Astrocyte (in vitro differentiated cells and primary cell): ENCODE measurements at places on chromosomes 6 and 20. TPM values are rescaled to one million over a fixed set of nuclear protein-coding genes. Genes with fewer than 3 reads are reported as not detected.

- no peak for DNase-seq
Observed at GRCh38 chr6:13296536-13296997, 31.8 kb downstream of the TBC1D7 start.

DNA sequence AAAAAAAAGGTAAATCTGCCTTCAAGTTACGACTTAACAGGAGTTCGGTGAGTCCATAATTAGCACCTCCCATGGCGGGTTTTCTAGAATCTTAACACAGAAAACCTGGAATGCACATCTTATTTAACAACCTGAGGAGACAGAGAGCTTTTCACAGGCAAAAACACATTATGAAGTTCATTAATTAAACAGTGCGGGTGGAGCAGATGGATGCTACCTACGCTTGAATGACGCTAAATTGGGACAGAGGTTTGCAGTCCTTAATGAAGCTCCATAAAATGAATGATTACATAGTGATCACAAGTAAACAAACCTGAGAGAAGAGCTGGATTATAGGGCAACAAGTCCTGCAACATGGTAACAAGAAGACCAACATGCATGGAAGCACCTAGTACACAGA, 81.0 kb downstream of the INSM1 start:
- DNase-seq: no peak

SPATS1 gene
- total RNA-seq: not detected in 2 replicates

PRKN gene
- 1.3 and 1.5 TPM in 2 replicates for total RNA-seq

SIRPG gene
- not detected in 2 replicates for total RNA-seq

DNA sequence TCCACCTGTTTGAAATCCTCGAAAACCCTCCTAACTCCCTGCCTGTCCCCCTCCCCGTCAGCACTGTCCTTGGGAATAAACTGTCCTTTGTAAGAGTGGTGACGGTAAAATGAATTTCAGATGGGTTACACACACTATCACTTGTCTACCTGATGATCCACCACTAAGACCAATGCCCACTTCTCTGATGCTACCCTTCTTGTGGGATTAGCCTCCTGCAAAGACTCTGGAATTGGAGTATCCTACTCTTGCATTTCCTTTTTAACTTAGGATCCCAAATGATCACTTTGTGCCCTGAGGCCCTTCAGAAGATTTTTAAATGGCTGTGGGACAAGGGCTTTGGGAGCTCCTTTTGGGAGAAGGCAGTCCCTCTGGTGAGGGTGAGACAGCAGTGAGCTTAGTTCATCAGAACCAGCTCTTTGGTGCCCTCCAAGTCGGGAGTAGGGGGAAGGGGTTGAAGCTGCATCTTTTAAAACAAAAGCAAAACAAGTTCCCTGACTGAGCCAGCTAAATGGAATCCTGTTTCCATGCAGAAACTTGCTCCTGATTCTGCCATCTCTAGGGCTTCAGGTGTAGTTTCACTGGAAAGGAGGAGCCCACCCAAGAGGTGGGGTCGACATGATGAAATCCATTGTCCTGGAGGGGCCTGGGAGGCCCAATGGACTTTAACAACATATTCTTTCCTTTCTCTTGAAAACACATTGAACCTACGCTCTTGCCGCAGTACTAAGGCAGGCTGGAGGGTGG, 86.5 kb downstream of the ASXL1 start:
- no peak for DNase-seq

MYBL2 gene
- 3.0 and 6.2 TPM in 2 replicates for total RNA-seq

FAM209B gene
- 0.60 TPM in 1 of 2 replicates, not detected in the other for total RNA-seq

DNA sequence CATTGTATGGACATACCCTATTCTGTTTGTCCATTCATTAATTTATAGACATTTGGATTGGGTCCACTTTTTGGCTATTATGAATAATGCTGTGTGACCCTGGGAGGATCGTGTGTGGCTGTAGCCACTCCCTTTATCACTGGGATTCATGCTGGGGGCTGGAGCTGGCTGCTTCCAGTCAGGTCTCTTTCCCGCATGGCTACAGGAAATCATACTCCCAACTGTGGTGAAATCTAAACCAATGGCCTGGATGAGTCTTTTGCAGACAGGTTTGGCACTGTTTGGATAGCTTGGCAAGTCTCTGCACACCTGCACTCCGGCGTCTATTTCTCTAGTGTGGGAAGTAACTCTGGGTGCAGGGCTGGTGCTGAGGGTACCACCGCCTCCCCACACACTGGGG, 80.4 kb downstream of the RIN2 start:
- DNase-seq: no peak

DNA sequence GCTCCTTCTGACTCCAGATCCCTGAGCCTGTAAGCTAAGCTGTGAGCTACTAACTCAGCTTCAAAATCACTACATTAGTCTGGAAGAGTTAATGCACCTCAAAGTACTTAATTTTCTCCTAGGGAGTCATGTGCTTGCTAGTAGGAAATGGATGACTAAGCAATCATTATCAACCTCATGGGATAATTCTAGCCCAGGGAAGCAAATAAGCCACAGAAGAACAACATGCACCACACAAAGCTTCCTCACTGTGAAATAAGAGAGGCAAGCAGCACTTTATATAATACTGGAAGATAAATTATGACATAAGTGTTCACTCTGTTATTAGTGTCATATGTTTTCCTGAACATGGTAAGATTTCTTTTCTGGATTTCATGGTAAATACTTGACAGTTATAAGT, 57.9 kb upstream of the RCAN2 start:
- DNase-seq: no peak

DNA sequence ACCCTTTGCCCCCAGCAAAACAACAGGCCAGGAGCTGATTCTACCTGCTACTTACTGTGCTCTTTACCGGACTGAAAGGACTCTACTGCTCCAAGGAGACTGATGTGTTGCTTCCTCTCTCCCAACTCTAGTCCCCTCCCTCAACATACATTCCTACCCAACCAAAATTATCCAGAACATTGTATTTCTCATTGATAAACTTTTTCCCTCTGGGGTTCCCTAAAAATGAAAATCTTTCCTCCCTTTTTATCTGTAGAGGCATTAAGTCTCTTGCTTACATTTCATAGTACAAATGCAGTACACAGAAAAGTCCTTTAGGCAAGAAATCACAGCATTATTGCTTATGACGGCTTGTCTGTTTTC, 940 bp upstream of the HS3ST5 start:
- DNase-seq: no peak

GRCh38 chr6:112620812-112621569, 273.9 kb downstream of the RFPL4B start:
- peak; percentile 67 for DNase-seq

- DNase-seq: no peak
Observed at GRCh38 chr6:127968394-127968793, 67.5 kb upstream of the THEMIS start.

- DNase-seq: no peak
Observed at GRCh38 chr6:100915876-100916275, 34.7 kb upstream of the ASCC3 start.

GRCh38 chr20:4090756-4091489, 75.6 kb upstream of the RNF24 start:
- DNase-seq: peak; percentile 90

DNA sequence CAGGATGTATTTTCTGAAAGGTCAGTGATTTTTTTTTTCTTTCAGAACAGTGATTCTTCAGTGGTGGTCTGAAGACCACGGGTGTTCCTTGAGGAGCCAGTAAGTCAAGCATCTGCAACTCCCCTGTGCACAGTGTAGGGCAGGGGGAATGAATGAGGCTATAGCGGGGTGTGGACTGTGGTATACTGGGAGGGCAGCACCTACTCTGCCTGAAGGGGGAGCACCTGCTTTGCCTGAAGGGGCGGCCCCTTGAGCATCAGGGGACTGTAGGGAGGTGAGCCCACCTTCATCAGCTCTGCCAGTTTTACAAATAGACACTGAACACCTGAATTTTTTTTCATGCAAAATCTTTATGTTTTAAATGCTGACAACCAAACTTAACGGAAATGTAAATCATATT, 77.5 kb upstream of the RIPOR2 start:
- DNase-seq: no peak

- no peak for DNase-seq
Observed at GRCh38 chr6:96521306-96521643, 331 bp upstream of the UFL1 start.

HMGA1 gene
- 109 and 199 TPM in 2 replicates for total RNA-seq

- DNase-seq: no peak
Observed at GRCh38 chr20:64254571-64255360, 782 bp upstream of the PCMTD2 start.

TREML4 gene
- total RNA-seq: not detected in 2 replicates

- DNase-seq: no peak
Observed at GRCh38 chr20:47747669-47748031, 37.6 kb downstream of the SULF2 start.

DNA sequence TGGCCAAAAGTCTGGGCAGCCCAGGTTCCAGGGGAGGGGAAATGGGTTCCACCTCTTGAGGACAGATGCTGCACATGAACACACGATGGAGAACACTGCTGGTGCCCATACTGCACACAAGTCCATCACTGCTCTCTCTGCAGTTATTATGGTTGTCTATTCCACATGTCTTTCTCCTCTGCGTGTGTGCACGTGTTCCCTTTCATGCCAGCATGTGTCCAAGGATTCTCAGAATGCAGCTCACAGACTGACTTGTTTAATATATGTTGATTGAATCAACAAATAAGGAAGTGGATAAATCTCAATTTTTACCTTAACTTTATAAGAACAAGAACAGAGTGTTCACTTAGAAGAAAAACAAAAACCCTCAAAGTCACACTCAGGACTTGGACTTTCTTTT, 158.9 kb downstream of the FNDC1 start:
- no peak for DNase-seq

GRCh38 chr6:116616737-116617053, 416 bp downstream of the RSPH4A start:
- no peak for DNase-seq

DNA sequence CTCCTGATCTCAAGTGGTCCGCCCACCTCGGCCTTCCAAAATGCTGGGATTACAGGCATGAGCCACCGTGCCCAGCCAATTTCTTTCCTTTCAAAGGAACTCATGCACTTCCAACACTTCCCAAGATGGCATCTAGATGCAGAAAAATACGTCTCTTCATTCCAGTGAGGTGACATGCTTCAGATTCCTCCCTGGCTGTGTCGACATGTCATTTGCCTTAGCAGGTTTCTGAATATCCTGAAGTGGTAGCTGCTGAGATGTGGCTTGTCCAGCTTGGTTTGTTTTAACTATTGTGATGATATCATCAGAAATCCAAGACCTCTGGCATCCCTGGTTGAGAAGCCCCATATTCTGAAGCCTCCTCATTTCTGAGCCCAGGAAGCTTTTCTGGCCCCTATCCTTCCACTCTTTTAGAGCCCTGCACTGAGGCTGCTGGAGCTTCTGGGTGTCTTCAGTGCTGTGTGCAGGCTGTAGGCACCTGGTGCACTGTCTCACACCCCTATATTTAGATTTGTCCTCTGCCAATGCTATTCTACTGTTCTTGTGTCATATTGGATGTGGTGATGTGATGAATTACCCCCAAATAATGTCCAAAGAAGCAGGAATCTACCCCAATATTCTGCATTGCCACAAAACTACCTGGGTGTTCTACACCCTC, 73.3 kb upstream of the E2F3 start:
- no peak for DNase-seq

- DNase-seq: no peak
Observed at GRCh38 chr6:106255306-106255705, 70.3 kb downstream of the ATG5 start.

CMTR1 gene
- total RNA-seq: 44.1 and 47.0 TPM in 2 replicates

CST5 gene
- 0.41 and 0.50 TPM in 2 replicates for total RNA-seq

WFDC10B gene
- total RNA-seq: not detected in 2 replicates

- no peak for DNase-seq
Observed at GRCh38 chr6:81556551-81556950, 195.9 kb downstream of the TENT5A start.

PPIL6 gene
- 1.6 and 1.7 TPM in 2 replicates for total RNA-seq

TSBP1 gene
- total RNA-seq: not detected in 2 replicates

TPBG gene
- 23.7 and 26.0 TPM in 2 replicates for total RNA-seq
